GM06990 (cell line): ENCODE measurements at places on chromosomes 12 and 14.

DNA sequence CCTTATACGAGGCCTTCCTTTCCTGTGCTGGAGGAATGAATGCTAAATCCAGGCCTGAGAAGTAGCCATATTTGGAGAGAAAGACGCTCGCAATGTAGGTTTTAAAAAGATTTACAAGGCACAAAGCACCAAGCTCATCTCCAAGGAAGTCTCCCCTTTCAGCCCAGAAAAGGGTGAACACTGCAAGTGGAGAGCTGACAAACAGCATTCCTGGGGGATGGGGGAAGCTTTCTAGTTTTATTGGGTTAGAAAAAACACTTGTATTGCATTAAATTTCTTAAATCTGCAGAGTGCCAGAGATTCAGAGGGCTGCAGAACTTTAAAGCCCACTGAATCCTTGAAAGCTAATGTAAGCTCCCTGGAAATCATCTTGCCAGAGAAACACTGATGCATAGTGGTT, 34.6 kb downstream of the CCDC60 start:
- DNase-seq = no peak

DNA sequence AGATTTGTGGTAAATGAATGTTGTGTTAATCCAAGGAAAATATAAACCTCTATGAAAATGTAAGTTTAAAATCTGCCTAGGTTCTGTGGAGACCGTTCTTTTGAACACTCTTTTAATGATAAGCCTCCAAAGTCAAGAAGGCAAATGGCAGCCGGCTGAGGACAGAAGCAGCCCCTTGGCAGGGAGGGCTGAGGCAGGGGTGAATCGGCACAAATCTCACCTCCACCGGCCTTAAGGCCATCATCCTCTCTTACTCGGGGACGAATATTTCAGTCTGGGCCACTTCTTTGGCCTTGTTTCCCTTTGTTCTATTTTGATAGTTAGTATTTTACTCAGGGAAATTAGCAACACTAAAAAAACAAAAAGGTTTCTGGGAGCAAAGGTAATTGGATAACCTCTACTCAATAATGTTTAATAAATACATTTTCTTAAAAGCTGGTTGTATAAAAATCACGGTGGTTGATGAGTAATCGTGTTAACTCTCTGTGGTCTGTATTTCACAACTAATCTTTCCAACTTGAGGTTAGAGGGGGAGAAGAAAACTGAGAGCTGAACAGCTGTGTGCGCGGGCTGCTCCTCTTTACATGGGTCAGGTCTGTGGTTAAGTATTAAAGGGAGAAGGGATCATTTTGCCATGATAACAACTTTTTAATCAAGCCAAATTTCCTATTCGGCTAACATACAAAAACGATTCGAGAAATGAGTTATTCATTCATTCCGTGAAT, 18.6 kb downstream of the LGMN start:
- DNase-seq = peak; percentile 63

DNA sequence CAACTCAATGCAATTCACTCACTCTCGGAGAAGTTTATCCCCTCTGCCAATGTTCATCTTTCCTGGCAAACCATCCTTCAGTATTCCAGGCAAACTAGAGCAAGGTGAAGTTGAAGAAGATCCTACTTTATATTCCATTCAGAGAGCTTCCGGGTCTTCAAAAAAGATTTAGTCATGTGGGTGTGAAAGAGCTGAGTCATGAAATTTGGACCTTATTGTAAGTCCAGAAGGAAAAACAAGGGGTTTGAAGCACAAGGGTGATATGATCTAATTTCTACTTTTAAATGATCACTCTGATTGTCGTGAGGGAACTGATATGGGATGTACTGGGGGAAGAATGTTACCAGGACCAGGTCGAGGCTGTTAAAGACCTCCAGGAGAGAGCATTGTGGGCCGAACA, 2.8 kb upstream of the PRH2 start:
- DNase-seq = no peak

- DNase-seq = no peak
Observed at GRCh38 chr12:6925239-6925539, 2.6 kb upstream of the ATN1 start.

GRCh38 chr14:76862546-76863282, 36.5 kb downstream of the LRRC74A start:
- no peak for DNase-seq

GRCh38 chr12:86787419-86787818, 531.2 kb upstream of the MGAT4C start:
- DNase-seq = no peak

DNA sequence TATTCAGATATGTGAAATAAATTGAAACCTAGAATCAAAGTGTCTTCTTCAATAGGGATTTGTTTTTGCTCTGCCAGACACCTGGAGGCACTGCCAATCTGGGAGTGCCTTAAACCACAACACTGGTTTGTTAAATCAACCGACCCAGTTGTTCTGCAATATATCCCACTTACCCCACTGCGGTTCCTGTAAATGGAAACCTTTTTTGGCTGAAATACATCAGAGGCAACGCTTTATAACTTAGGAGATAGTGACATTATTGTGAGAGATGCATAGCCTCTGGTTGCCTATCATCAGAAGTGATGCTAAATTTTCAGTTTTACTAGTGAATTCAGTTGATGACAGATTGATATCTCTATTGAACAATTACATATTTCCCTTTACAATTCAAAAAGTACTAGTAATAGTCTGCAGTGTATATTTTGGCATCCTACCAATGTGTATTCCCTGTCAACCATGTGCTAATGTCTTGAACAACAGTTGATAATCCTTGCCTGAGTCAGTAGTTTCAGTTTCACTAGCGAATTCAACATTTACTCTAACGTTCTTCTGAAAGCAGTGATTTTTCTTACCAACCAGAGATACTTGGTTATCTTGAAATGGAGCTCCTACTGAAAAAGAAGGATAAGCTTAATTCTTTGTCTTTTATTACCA, 30.5 kb downstream of the PPP2R5C start:
- no peak for DNase-seq

GRCh38 chr12:58916921-58917511, 3.3 kb downstream of the LRIG3 start:
- no peak for DNase-seq

GRCh38 chr14:69580009-69580577, 5.4 kb upstream of the CCDC177 start:
- no peak for DNase-seq

GRCh38 chr14:79482825-79483224, 728.5 kb downstream of the DIO2 start:
- DNase-seq = no peak

- DNase-seq = no peak
Observed at GRCh38 chr14:103693515-103693914, 21.7 kb downstream of the XRCC3 start.

GRCh38 chr12:125470838-125471783, 405.9 kb downstream of the AACS start:
- DNase-seq = peak; percentile 30

DNA sequence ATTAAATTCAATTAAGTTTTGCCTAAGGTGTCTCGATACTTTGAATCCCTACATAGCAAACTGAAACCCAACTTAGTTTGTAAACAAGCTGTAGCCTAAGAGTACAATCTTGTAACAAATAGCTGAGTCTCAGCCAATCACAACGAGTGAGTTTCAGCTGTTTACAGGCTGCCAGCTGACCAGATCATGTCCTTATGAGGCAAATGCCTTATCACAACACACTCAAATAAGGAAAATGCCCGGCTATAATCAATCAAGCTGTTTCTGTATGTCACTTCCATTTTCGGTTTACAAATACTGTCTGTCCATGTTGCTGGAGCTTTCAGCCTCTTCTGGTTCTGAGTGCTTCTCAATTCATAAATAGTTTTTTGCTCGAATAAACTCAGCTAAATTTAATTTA, 943.8 kb downstream of the SLC16A7 start:
- DNase-seq = no peak

DNA sequence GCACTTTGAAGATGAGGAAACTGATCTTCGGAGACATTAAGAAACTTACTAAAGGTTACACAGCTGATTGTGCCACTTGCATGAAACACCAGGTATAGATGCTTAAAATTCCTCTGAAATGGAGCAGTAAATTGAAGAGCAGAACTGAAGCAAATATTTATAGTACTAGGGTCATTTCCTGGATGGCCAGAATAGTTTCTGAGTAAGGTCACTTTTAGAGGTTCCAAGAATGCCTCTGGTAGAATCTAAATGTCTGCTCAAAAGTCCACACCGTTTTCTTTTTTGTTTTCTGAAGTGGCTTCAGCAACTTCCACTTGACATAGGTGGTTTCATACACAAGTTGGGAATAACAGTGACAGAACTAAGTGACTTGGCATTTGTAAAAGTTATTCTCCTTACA, 19.4 kb downstream of the TPH2 start:
- DNase-seq = no peak
